ENCODE measurements at places on chromosomes 11 and 22.

DNA sequence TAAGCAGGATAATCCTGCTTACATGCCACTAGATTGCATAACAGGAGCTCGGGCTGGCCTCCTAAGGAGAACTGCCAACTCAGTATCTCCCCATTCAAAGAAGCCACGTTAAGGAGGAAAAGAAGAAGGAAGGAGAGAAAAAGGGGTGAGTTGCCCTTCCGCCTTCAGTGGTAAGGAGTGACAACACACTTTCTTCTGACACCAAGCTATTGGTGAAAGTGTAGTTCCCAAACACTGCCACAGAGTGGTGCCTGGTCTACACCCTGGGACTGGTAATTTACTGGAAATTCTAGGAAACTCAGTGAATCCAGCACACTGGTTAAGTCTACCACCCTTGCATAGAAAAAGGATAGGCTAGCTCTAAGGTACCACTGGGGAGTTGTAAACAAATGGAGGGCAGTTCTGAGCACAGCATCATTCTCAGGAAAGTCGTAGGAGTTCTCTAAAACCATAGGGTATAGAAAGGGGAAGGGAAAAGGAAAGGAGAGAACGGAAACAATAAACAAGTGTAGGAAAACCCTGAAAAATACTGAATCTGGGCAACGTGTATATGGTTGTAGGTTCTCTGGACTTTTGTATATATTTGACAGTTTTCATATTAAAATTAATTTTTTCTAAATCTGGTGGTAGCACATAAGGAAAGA, 58.2 kb downstream of the RRAS2 start:
- peak; percentile 68 for DNase-seq

GRCh38 chr11:97263183-97263858, 873.5 kb downstream of the JRKL start:
- DNase-seq: no peak

DNA sequence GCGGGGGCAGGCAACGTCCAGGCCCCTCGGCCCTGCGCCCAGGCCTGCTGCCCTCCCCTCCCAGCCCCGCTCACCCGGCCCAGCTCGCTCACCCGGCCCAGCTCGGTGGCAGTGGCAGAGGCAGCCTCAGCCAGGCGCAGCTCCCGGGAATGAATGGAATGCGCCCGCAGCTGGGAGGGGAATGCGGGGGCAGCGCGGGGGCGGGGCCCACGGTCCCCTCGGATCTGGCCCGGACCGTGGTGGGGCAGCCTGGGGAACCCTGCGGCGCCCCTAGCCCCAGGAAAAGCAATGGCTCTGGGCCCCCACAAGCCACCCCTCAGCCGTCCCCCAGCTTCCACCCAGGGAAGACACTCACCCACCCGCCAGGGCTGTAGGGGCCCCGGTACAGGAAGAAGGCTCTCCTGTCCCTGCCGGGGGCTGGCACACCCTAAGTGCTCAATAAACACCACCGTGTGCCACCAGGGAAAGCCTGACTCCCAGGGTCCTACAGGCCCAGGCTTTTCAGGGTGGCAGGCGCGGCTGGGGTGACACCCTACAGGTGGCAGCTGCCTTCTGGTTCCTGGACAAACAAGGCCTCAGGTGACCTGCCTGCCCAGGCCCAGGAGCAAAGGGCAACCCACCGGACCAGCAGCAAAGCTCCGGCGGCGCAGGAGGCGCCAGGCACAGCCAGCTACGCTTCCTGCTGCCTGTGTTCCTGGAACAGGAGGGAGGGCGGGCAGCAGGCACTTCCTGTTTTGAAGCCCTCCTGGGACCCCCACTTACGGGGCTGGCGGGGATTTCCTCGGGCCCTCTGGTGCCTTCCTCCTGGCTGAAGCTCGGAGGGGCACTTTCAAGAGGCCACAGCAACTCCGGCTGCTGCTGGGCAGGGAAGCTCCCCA, 13.8 kb downstream of the PLXNB2 start:
- no peak for DNase-seq

DNA sequence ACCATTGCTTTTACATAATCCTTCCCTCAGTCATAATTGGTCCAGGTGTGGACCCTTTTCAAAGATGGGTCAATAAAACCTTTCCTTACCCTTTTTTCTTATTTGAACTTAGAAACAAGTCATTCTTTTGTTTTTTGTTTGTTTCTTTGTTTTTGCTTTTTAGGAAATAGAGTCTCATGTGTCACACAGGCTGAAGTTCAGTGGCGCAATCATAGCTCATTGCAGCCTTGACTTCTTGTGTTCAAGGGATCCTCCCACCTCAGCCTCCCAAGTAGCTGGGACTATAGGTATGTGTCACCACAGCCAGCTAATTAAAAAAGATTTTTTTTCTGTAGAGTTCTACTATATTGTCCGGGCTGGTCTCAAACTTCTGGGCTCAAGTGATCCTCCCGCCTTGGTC, 9.4 kb upstream of the PHOX2A start:
- no peak for DNase-seq

- no peak for DNase-seq
Observed at GRCh38 chr11:47436726-47437125, 10.5 kb upstream of the PSMC3 start.

DNA sequence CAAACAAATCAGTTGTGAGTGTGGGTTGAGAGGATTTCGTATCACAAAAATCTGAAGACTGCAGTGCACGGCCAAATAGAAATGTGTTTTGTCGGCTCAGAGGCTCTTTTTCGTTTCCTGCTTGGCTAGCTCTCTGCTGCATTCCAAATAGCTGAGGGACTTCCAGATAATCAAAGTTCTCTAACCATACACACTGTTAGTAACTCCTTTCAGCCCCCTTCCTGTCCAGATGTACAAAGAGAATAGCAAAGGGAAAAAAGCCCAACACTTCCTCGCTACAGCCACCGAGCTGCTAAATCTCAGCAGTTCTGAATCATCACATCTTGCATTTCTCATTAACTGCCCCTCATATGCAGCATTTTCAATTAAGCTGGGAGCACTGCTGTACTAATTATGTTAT, 203.1 kb downstream of the TENM4 start:
- no peak for DNase-seq

DNA sequence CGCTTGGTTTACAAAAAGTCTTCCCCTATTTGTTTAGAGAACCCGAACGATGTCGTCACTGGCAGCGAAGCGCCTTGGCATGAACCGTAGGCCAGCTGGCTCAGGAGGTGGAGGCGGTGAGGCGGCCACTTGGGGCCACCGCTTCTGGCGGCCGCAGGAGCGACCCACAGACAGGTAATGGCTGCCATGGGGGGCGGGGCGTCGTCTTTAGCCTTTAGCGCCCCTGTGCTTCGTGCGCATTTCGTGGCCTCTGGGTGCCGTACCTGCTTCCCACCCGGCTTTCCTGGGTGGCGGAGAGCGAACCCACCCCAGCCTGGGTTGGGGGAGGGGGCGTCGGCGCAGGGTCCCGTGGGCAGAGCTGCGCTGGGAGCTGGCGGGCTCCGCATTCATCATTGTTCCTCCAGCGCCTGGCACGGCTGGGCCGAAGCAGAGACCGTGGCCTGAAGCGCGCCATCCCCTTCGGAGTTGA, 469 bp upstream of the OSBP2 start:
- DNase-seq: peak; percentile 59
